NCI-H345 (cell line): ENCODE measurements at places on chromosomes 5 and 9.

GRCh38 chr9:125484350-125485282 lies 222.4 kb downstream of the MAPKAP1 start:
- DNase-seq: no peak

DNA sequence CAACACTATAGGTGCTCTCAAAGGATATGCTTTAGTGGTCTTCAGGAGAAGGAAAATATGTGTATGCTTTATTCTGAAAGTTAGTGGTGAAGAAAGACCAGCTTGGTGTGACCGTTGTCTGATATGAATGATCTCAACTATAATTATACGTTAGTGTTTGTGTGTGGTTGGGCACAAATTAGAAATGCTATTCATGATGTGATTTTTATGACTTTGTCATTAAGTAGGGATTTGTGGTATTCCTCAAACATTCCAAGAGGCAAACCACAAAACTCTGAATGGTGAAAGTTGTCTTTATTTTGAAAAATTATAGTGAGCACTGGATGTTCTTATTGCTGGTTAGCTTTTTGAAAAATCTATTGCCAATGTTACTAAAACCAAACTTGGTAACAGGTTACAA lies 6.2 kb upstream of the F2R start:
- DNase-seq: no peak

- no peak for DNase-seq
These were observed 192.9 kb downstream of the PIK3R1 start for GRCh38 chr5:68408345-68408871.

DNA sequence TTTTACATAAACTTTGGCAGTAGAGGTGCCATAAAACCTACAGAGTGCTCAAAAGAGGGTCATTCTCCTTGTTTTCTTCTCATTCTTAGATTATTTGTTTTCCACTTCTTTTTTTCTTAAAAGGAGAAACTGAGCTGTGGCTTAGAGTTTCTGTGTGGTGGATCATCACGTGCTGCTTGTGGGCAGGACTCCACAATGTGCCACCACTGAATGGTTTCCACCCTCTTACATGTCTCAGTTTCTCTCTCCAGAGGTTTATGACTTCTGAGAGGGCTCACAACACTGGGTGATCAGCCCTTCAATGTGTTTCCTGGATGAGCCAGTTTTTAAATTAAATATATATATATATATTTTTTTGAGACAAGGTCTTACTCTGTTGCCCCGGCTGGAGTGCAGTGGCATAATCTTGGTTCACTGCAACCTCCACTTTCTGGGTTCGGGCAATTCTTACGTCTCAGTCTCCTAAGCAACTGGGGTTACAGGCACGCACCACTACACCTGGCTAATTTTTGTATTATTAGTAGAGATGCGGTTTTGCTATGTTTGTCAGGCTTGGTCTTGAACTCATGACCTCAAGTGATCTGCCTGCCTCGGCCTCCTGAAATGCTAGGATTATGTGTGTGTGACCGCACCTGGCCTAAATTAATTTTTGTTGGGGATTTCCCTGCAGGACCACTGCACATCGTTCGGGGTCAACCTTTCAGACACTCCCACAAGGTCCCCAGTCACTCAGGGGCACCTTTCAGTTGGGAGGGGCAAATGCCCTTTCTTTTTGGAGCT lies 3.1 kb upstream of the UNC13B start:
- DNase-seq: no peak

- DNase-seq: no peak
These were observed 72.8 kb downstream of the INSL6 start for GRCh38 chr9:5112646-5113045.
